ENCODE measurements at places on chromosomes 7 and 10.

GRCh38 chr7:130970196-130970595 is 236.2 kb upstream of the KLF14 start:
- DNase-seq, result no peak

DNA sequence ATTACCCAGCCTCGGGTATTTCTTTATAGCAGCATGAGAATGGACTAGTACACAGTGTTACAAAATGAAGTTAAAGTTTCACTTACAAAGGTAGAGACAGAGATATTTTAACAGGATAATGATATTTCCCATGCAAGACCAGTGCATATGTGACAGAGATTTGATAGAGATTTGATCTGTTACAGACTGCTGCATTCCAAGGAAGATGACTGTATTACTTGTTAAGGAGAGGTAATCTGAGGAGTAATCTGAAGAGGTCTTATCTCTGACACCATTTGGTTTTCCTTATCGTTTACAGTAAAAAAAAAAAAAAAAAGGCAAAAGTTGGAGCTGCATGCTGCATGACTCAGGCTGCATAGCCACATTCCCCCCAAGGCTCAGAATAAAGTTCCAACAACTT is 289.6 kb downstream of the POM121L12 start:
- DNase-seq, result no peak

DNA sequence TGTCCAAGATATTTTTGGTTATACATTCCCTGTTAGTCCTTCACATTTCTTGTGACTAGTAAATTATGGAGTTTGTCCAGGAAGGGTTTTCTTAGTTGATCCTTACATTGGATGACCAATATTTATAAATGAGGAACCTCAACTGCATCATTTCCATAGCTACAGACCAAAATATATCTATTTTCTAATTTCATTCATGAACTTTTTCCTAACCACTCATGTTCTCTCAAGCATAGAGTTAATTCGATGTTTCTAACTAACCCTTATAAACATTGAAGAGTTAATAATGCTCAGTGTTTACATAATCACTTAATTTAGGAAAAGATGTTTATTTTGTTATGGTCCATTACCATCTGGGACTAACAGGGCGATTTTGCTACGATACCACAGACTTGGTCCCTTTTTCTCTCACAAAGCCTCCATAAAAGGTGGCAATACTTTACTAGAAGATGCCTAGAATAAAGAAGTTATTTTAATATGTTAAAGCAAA is 591.0 kb downstream of the MAGI2 start:
- DNase-seq, result no peak

DNA sequence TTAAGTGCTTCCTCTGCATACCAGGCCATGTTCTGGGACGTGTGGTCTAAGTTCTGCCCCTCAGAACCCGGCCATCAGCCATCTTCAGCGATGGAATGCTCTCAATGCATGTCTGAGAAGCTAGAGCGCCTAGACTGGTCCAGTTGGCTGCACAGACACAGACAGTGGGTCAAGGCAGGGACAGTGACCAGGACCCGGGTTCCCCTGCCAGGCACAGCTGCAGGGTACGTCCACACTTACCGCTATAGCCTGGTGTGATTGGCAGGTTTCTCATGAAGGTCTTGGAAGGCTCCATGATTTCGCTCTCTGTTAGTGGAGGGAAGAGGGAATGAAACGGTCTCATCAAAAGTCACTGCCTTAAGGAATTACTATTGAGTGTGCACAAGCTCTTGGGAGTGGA is 47.3 kb downstream of the PNLIPRP2 start:
- no peak for DNase-seq

DNA sequence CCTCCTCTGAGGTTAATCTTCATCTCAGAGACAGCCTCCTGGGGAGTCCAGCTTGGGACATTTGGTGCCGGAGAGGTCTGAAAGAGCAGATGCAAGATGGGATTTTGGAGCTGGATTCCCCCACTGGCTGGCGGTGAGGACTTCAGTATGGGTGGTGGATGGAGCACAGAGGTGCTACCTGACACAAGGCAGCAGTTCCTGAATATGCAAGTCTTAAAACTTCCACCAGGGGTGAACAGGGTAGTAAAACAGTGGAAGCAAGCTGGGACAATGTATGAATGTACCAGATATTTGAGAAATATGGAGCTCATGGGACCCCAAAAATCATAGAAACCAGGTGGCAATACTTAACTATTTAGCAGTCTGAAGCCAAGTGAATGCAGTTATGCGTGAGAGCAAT is 4.8 kb upstream of the TAF3 start:
- no peak for DNase-seq

DNA sequence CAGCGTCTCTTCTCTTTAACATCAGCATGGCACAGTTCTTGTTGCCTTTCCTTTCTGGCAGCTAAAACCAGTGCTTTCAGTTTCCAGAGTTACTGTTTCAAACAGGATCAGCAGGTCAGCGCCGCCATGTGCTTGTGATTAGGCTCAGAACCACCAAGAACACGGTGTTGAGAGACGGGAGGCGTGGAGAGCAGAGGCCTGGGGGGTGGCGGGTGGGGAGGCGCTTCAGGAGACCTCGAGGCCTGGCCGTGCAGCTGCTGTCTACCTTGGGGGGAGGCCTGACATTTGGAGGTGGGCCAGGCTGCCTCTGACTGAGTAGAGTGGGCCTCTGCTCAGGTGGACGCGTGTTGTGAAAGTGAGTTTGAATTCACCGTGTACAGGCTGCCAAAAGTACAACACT is 22.0 kb downstream of the PFKFB3 start:
- DNase-seq, result no peak

Measured in NCI-H460 (cell line).